PC-3 (cell line): ENCODE measurements at places on chromosomes 3 and 15. TPM values are rescaled to one million over a fixed set of nuclear protein-coding genes. Genes with fewer than 3 reads are reported as not detected.

ARNT2 gene
- total RNA-seq = 0.11 and 0.35 TPM in 2 replicates

DUOXA2 gene
- not detected in 2 replicates for total RNA-seq

NR2E3 gene
- total RNA-seq = 0.35 and 0.77 TPM in 2 replicates

NMB gene
- total RNA-seq = 20.4 and 25.9 TPM in 2 replicates

KAT2B gene
- 10.9 and 11.9 TPM in 2 replicates for total RNA-seq

STRIT1 gene
- not detected in 2 replicates for total RNA-seq
